ENCODE measurements at places on chromosomes 12 and 14.

GRCh38 chr12:124369055-124369826 is 74.3 kb downstream of the RFLNA start:
- DNase-seq, result no peak

DNA sequence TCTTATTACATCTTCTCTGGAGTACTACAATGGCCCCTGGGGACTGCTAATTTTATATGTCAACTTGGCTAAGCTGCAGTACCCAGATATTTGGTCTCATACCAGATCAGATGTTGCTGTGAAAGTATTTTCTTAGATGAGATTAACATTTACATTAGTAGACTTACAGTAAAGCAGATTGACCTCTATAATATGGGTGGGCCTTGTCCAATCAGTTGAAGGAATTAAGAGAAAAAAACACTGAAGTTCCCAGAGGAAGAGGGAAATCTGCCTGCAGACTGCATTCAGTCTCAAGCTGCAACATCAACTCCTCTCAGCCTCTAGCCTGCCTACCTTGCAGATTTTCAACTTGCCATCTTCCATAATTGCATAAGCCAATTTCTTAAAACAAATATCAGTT is 430.1 kb downstream of the MED13L start:
- no peak for DNase-seq

DNA sequence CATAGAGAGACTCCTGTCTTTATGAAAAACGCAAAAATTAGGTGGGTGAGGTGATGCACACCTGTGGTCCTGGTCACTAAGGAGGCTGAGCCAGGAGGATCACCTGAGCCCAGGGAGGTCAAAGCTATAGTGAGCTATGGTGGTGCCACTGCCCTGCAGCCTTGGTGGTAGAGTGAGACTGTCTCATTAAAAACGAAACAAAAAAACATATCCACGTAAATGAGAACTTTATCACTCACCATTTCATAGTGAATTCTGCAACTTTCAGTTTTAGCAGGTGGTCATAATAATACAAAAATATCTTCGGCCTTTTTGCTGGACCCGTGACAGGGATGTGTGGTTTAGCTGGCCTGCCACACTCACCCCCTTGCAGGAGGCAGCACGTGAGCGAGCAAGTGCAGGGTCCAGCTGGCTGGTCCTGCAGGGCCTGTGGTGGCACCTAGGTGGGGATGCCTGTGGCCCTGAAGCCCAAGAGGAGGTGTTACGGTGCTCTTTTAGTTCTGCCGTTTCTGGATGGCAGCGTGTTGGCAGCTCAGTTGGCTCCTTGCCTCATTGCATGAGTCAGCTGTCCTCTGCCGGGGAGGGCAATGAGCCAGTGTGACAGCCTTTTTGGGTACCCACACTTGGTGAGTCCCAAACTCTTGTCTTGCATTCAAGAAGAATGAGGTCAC is 1330.7 kb upstream of the TMEM132C start:
- no peak for DNase-seq

GRCh38 chr14:29629839-29630238 is 297.8 kb downstream of the PRKD1 start:
- no peak for DNase-seq

GRCh38 chr12:87259391-87259790 is 769.8 kb downstream of the C12orf50 start:
- DNase-seq, result no peak

GRCh38 chr12:26647088-26647487 is 185.9 kb downstream of the ITPR2 start:
- DNase-seq, result no peak

DNA sequence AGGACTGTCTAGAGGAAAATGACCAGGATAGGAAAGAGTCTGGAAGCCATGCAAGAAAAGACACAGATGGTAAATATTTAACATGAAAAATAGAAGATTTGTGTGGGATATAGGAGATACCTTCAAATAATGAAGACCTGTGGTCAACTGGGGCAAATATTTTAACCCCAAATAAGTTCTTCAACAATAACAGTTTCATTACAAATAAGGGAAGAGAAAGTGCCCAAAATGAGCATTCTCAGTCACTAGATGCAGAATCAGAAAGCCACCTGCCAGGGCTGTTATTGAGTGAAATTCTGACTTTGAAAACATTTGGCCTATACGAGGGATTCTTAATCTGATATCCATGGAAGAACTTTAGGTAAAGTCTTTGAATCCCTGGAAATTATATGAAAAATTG is 231.2 kb upstream of the PLEKHG7 start:
- no peak for DNase-seq

GRCh38 chr14:52166822-52167221 is 98.0 kb upstream of the NID2 start:
- no peak for DNase-seq

DNA sequence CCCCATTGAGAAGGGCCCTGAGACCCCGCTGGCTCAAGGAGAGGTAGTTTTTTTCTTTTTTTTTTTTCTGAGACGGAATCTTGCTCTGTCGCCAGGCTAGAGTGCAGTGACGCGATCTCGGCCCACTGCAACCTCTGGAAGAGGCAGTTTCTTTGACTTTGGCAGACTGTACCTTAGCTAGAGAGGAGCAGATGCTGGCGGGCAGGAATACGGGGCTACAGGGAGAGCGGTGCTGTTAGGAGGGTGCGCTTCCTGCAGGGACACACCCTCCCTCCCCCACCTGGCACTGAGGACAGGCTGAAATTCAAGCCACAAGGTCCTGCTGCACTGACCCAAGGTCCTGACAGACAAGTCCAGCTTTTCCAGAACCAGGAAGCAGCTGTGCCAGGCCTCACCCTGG is 32.2 kb upstream of the NUDT14 start:
- DNase-seq, result no peak

GRCh38 chr14:56422221-56422620 is 157.4 kb upstream of the TMEM260 start:
- no peak for DNase-seq

DNA sequence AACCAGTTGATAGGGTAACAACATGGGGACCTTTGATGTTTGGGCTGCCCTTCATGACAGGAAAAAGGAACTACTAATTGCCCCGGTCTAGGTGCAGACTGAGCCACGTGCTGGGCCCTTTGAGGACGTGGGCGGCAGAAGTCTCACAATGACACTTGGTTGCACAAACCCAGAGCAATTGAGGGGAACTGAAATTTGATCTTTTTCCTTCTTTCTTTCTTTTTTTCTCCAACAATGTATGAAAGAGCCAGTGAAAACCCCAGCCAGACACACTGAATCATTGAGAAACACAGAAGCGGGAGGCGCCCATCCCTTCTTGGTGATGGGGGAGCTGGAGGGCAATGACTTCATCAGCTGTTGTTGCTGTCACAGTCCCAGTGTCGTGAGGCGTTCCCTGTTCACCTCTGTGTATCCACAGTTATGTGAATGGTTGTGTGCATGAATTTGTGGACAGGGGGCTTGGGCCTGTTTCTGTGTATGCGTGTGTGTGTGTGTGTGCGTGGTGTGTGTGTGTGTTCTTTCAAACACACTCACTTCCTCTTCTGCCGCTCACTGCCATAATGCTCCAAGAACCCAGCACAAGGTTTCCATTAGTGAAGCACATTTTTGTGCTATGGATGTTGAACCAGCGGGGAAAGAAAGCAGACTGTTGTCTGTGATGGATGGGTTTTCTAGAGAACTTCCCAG is 137.5 kb upstream of the CCND2 start:
- DNase-seq, result no peak
